Body of pancreas (tissue), 4 donors: ENCODE measurements at places on chromosomes 2 and 18.
A peak's percentile ranks its signal among the peaks of the same experiment; 100 is the strongest.

GRCh38 chr2:230410861-230411569, 5.0 kb upstream of the SP100 start:
- no peak for DNase-seq

- no peak for DNase-seq
These were observed 18.5 kb upstream of the DTNA start for GRCh38 chr18:34691614-34692013.

- no peak for DNase-seq
These were observed 22.3 kb downstream of the KRTCAP3 start for GRCh38 chr2:27464443-27464842.

GRCh38 chr2:67524213-67524612, 127.1 kb downstream of the ETAA1 start:
- no peak for DNase-seq

- DNase-seq, result no peak
These were observed 349.9 kb downstream of the THSD7B start for GRCh38 chr2:137115081-137115794.

- no peak for DNase-seq
These were observed 54.0 kb upstream of the LINC00305 start for GRCh38 chr18:64202863-64203262.

GRCh38 chr2:30956995-30957394, 149.7 kb upstream of the CAPN13 start:
- no peak for DNase-seq

- no peak for DNase-seq
These were observed 14.0 kb upstream of the ZNF396 start for GRCh38 chr18:35390951-35391700.

DNA sequence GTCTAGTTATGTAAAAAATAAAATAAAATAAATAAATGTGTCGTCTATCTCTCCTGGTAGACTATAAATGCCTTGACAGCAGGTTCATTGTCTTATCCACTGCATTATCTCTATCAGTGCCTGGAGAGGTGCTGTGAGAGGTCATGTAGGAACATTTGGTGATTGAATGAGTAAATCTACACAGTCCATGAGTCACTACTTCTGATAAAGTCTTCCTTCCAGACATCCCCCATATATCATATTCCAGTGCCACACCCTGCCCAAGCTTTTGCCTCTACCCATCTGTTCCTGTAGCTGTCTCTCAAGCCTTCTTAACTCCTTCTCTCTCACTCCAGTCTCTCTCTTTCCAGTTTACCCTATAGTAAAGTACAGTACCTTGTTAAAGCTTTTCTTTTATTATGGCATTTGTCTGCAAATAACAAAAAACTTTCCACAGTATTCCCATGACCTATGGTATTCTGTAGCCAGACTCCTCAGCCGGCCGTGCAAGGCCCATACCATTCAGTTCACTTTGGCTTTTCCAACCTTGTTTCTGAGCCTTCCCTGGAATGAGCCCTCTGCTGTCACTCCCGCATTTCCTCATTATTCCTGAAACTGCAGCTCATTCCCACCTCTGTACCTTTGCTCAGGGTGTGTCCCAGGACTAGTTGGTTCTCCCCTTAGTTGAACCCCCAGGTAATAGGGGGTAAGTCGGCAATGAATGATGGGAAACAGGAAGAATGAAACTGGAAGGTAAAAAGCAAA, 37.5 kb downstream of the ANXA4 start:
- DNase-seq, result no peak

DNA sequence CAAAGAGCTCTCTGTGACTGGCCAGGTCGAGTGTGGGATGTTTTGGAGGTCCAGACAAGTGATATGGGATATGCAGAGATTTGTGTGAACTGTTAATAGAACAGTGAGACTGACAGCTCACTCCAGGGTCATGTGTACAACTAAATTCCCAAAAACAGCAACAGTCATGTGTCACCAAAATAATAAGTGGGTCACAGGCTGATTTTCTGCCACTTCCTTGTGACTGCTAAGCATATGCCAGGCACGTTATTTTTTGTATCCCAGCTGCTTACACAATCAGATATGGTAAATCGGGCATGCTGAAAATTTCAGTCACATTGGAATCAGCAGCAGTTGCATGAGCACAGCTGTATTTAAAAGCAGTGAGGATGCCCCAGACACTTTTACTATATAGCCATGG, 198.7 kb downstream of the PTGR3 start:
- no peak for DNase-seq

DNA sequence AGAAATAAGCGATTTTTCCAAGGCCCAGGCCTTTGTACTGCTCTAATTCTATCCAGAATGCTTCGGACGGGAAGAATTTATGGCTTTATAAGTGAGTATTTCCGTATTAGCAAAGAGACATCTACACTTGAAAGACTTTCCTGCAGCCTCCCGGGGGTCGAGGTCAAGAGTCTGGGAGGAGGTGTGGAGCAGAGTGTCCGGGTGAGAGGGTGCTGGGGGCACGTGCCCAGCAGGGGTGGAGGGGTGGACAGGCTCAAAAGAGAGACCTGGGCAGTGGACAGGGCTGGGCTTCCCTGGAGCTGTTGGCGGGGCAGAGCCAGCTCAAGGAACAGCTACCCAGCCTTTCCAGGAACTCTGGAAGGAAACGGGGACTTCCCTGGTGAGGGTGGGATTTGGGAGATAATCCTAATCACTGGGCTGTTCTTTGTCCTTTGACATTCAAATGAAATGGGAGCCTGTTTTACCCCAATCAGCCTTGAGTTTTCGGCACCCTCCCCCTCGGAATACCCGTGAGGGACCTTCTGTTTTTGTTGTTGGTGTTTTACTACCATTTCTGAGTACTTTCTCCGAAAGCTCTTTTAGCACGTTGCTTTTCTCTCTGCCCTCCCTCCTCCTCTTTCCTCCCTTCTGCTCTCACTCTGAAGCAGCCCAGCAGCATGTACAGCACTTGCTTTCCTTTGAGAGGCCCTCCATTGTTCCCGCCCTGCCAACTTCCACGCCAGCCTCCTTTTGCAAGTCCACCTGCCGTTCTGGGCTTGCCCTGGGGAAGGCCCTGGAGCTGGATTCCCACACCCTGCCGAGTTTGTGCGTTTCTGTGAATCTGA, 164.7 kb downstream of the AGAP1 start:
- no peak for DNase-seq

DNA sequence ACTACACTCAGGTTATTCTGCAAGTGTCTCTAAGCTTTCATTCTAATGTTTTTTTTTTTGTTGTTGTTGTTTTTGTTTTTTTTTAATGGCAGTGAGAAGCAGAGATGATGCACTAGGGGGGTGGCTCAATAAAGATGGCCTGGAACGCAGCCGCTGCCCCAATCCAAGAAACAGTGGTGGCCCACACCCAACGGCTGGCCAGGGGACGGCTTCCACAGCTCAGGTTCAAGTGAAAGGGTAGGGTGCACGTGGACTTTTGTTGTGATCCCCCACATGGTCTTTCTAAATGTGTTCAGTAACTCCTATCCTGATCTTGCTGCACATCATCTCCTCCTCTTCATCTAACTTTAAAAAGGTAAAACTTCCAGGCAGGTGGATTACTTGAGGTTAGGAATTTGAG, 190.1 kb downstream of the NDUFA10 start:
- DNase-seq, result no peak

GRCh38 chr2:70613521-70613920, 59.9 kb upstream of the TGFA start:
- DNase-seq, result no peak

GRCh38 chr2:201182650-201183364, at the start of gene CASP10:
Gene CASP10, plus strand, starts transcription at chr2:201183141. Its CDS starts 2,637 bp downstream, at chr2:201185778.
- peak; percentile 22 for DNase-seq

DNA sequence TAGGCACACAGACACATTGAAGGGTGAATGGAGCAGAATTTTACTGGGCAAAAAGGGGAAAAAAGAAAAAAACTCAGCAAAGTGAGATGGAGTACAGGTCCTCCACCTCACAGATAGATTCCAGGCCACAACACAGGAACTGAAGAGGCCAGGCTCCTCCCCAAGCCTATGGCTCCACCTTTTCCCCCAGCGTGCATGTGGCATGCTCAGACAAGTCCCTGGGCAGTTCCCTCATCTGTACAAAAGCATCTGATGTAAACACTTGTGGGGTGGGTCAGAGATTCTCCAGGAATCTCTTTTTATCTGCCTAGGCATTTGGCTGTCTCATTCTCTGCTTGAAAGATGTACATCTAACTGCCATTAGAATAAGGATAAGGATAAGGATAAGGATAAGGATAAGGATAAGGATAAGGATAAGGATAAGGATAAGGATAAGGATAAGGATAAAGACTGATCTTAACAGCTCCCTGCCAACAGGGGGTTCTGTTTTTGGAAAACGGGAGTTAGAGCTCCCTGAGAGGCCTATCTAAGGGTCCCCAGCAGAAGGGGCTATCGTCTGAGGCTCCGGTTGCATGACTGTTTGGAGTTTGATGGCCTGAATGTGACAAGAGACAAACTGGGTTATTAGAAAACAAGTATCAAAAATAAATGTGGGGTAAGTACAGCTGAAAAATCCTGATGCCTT, 17.2 kb upstream of the ASXL3 start:
- no peak for DNase-seq

DNA sequence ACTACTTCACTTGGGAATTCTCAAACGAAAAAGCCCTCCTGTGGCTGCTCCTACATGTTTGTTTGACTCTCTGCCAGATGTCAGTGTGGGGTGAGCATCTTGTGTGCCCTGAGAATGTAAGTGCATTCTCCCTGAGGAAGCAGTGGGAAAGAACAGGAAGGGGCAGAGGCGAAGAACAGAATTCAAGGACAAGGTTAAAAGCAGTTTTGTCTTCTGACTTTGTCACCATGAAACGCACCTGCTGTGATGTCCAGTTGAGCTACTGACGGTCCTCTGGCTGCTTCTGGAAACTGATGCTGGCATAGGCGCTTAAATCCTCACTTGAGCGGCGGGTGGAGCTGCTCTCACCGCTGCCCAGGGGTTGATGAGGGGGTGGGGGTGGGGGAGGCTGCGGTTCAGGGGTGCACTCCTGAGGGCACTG, 4.9 kb downstream of the IRS1 start:
- peak; percentile 18 for DNase-seq

DNA sequence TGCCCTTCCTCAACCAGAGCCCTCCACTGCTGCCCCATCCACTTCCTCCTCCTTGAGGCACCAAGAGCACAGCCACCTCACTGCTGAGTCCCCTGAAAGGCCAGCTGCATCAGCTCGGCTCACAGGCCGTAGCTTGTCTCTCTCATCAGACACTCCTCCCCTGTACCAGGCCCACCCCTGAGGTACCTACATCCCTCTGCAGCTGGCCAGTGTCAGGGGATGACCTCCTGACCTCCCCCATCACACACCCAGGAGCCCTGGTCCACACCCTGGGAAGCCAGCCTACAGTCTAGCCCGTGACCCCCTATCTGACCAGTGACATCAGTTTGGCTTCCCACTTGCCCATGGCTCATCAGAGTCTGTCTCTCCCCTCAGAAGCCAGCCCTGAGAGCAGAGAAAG, 205.6 kb downstream of the TNS1 start:
- DNase-seq, result no peak

DNA sequence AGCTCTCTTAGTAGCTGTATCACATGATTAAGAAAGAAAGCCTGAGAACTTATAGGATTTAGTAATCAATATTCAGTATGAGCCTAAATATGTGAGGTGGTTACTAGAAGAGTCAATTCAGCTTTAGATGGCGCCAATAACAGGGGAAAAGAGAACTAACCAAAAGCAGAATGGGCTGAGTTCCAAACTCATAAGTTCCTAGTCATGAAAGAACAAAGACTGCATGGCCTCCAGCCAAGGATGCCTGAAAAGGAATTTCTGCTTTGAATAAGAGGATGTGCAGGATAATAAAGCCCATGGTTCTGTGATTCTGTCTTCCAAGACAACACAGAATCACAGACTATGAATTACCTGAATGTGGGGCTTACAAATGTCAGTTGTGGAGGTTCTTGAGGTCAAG, 196.5 kb downstream of the SATB2 start:
- DNase-seq, result no peak

DNA sequence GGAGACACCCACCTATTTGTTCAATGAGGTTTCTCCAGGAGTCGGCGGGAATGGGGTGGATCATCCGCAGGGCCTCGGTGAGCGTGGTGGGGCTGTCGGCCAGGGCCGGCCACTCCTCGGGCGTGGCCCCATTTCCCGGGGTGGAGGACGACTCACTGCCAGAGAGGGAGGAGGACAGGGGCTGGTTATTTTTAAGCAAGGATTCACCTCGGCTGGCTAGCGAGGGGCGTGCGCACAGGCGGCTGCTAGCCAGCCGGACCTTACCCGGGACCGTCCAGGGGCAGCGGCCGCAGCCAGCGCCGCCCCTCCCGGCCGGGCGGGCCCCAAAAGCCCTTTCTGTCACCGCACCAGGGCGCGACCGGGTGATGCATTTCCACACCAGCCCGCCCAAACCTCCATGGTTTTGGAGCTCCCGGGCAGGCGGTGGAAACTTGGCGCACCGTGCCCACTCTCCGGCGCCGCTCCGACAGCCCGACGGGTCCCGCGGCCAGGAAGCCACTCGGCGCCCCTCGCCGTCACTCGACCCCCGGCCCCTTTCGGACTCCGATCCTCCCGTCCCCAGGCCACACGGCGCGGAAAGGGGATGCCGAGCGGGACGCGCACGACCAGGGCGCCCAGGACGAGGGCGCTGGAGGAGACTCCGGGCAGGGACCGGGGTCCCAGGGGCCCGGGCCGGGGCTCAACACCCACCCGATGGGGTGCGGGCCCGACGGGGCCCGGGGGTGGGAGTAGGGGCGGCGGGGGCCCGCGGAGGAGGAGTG, 57.1 kb downstream of the SNORC start:
- no peak for DNase-seq

GRCh38 chr2:164840930-164841718, 499 bp downstream of the COBLL1 start:
- DNase-seq, result peak; percentile 86
